ENCODE measurements at places on chromosomes 1 and 21.

DNA sequence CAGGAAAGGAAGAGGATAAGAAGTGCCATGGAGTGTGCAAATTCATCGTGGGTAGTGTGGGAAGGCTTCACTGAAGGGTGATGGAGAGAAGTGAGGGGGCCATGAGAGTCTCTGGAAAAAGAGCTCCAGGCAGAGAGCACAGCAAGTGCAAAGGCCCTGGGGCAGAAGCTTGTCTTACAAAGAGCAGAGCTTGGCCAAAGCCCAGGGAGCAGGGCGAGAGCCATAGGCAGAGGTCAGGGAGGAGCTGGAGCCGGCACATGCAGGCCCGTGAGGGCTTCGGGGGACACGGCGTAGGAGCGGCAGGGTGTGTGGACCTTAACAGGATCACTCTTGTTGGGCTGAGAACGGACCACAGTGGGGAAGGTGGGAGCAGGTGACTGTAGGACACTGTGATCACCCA lies 83.7 kb upstream of the EDN2 start:
- DNase-seq = no peak

DNA sequence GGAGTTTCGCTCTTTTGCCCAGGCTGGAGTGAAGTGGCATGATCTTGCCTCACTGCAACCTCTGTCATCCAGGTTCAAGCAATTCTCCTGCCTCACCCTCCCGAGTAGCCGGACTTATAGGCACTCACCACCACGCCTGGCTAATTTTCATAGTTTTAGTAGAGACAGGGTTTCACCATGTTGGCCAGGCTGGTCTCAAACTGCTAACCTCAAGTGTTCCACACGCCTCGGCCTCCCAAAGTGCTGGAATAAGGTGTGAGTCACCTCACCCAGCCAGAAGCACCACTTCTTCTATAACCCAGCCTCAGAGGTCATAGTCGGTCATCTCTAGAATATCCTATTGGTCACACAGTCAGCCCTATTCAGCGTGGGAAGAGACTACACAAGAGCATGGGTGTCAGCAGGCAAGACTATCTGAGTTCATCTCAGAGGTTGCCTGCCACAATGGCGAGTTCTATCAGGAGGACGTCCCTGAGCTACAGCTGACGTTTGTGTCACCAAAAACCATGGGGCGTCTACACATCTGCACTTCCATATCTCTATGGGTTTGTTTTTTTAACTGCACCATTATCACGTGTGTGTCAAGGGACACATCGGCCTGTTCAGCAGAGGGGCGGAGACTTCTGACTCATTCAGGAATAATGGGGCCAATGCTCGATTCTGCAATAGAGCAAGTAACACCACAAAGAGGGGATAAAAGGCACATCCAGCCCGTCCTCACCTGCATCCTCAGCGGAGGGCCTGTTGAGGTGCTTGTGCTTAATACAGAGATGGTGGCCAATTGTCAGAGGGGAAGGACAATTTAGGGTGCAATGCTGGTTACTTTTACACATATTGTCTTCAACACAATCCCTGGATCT lies 256.3 kb upstream of the IRF2BP2 start:
- DNase-seq = no peak

GRCh38 chr1:151142411-151143056 lies 3.9 kb downstream of the SEMA6C start:
- no peak for DNase-seq

GRCh38 chr1:38194472-38194871 lies 147.9 kb upstream of the POU3F1 start:
- DNase-seq = no peak

DNA sequence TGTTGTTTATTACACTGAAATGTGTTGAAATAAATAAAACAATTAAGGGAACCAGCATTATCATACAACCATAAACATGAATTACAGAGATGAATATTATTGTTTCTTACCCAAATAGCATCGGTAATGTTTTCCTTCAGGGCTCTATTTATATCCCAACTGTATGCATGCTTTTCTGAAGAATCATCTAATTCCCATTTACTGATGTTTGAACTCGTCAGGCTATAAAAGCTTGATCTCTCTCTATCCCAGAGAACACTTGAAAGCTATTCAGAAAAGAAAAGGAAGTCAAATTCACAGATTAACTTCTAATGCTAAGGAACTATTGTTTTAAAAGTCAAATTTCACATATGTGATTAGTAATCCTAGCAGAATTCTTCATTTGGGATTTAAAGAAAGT lies 12.4 kb downstream of the NUP133 start:
- DNase-seq = no peak

- no peak for DNase-seq
Observed at GRCh38 chr1:110384581-110385321, 6.1 kb downstream of the SLC16A4 start.

DNA sequence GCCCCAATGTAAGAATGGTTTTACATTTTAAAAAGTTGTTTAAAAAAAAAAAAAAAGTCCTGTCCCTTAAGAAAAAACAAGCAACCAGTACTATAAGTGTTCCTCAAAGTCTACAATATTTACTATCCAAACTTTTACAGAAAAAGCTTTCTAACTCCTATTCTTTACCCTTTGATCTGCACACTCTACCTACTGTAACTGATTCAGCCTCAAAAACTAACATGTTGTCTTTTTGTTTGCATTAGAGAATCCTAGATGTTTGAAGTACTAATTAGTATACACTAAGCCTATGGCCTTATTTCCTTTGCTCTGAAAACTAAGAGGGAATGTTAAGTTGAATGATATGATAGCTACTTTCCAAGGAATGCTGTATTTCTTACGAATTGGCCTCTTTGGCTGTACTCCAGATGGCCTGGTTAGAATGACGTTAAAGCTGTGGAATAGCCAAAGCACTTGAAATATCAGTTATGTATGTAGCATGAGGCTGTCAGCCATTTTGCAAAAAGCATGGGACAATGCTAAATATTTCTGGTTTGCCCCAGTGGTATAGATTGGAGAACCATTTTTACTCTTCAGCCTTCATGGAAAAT lies 234.8 kb downstream of the GPR52 start:
- no peak for DNase-seq

- DNase-seq = peak; percentile 21
Observed at GRCh38 chr1:89464008-89464407, 60.6 kb upstream of the LRRC8B start.

DNA sequence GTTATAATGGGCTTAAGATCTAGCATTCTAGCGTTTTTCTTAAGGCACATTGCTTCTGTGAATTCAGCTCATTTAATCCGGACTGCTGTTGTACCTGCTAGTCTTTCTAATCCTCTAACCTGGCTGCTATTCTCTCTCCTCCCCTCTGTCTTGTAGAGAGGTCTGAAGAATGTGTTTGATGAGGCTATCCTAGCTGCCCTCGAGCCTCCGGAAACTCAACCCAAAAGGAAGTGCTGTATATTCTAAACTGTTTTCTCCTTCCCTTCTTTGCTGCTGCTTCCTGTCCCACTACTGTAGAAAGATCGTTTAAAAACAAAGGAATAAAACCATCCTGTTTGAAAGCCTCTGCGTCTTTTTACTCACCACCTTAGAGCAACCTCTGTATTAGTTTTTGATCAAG lies 37.3 kb downstream of the CDC42 start:
- peak; percentile 25 for DNase-seq

- DNase-seq = no peak
Observed at GRCh38 chr1:163922743-163923201, 601.0 kb downstream of the NUF2 start.

DNA sequence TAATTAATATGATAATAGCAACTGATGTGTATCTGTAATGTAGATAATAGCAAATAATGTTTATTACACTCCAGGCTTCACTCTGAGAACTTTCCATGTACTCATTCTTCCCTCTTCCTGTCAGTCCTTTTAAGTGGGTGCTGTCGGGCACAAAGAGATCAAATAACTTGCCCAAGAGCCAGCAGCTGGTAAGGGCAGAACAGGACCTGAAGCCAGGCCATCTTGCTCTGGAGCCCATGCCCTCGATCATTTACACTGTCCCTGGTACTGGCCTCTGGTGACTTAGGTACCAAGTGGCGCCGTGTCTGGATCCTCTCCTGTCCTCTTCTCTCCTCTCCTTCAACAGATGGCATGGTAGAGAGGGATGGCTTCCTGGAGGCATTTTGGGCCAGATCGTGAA lies 97.2 kb downstream of the VPS13D start:
- no peak for DNase-seq

GRCh38 chr21:45588871-45589491 lies 46.7 kb upstream of the SLC19A1 start:
- DNase-seq = no peak

- no peak for DNase-seq
Observed at GRCh38 chr1:5690291-5690690, 301.9 kb downstream of the NPHP4 start.

DNA sequence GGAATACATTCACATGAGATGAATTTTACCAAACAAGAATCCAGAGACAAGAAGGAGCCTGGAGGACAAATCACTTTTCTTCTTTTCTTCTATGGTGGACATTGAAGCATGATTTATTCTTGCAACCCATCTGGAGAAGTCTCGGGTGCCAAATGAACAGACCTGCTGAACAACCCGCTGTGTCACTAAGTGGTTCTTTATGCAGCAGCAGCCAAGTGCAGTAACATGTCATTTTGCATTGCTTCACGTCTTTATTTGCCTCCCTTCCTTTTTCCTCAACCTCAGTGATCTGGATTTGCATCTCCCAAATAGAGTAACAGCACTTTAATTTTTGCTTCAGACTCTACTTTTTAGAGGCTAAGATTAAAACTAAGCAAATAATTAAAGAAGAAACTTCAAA lies 50.0 kb upstream of the TENT5C start:
- DNase-seq = no peak

DNA sequence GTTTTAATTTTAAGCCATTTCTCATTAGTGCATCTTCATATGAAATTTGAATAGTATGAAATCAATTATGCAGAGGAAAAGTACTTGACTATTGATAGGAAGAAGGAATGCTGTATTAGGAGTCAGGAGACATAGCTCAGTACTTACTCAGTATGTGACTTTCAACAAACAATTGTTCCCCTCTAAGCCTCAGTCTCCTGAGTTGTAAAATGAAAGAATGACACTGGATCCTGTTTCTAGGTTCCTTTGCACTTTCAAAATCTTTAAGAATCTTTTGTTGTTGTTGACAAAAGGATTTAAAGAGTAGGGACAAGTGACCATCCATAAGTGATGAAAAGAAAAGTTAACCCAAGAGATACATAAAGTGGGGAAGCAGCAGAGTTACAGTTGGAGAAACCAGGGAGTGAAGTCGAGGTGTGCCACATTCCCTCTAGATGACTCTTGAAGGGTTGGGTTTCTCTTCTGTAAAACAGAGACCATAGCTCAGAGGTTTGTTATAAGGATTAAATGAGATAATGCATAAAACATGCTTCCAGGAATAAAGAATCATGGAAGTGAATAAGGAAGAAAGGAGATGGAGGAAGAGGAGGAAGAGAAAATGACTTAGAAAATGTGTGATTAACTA lies 105.7 kb upstream of the KCNJ15 start:
- no peak for DNase-seq

- no peak for DNase-seq
Observed at GRCh38 chr1:176670853-176671252, 207.9 kb downstream of the PAPPA2 start.

Data from CD4-positive, alpha-beta T cell treated with Interleukin-12 subunit alpha and Interleukin-12 subunit beta, for 1 hour (primary cell).